DMS79 treated with DMSO at 0.1 percent for 48 hours (cell line): ENCODE measurements at places on chromosomes 2 and 18.

- no peak for DNase-seq
Observed at GRCh38 chr18:67510831-67511230, 5.7 kb downstream of the DSEL start.

- no peak for DNase-seq
Observed at GRCh38 chr2:227079726-227080125, 84.3 kb downstream of the COL4A4 start.

- DNase-seq = no peak
Observed at GRCh38 chr18:50313873-50314460, 26.5 kb upstream of the CXXC1 start.

DNA sequence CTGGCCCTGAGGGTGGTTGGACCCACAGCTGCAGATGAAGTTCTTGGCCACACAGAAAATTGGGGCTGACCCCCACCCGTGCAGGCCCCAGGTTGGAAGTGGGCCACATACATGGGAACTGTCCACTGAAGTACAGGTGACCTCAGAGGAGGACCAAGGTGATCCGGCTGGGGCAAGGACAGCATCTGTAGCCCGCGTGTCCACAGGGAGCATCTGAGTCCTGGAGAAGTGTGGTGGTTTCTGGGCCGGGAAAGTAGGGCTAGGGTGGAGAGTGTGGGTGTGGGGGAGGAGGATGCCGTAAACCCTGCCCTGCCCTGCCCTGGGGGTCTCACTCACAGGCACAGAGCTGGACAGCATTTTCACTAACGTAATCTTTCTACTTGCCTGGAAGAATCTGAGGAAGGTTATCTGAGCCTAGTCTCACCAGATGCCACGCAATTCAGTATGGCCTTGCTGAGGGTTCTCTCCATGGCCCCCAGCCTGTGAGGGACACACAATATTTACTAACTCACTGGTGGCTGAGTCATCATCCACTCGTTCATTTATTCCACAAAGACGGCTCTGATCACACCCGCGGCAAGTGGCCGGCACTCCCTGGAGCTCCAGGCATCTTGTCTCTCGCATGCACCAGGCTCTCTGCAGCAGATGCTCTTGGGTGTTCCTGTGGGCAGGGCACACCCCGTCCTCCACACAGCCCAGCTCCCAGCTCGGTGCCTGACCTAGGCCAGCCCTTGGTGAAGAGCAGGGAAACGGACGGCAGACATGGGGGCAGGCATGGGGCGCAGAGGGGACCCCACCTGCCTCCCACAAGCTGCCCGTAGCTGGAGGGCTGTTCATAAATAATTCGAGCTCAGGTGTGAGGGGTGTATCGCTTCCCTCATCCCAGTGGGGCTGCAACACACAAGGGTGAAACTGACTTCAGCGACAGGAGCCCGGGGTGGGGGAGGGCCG, 51.2 kb downstream of the INHBB start:
- no peak for DNase-seq

DNA sequence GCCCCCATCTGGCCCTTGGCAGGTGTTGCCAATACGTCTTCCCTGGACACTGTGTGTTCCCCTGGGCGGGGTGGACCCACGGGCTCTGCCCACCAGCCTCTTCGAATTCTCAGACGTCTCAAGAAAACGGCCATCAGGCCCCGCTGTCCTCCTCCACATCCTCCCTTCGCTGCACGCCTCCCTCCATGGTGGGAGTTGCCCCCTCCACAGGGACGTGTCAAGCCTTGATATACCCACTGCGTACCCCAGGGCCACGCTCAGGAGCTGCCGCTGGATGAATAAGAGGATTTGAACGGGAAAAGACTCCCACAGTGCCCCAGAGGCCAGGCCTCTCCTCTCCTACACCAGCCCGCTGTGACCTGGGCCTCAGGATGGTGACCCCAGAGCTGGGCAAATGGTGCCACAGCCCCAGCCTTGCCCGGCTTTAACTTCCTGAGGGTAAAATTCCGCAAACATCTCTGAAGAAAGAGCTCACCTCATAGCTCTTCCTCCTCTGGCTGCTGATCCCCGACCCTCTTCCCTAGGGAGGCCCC, 399.3 kb upstream of the MYT1L start:
- no peak for DNase-seq

DNA sequence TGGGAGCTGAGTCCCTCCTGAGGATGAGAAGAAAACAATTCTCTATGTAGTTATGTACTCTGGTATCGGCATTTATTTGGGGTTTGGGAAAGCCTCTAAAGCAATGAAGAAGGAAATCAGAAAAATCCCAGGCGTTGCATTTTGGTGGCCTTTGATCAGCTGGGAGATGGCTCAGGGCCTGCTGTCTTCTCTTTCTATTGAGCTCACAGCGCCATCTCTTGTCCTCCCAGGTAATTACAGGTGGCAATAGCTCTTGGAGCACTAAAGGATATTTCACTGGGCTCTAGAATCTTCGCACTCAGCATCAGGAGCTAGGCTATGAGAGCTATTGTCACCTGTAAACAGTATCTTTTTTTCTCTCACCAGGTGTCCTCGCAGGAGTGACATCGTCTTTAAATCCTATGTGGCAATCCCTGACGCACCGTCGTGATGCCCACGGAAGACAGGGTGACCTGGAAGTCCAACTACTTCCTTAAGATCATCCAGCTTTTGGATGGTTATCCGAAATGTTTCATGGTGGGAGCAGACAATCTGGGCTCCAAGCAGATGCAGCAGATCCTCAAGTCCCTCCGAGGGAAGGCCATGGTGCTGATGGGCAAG, 76.1 kb upstream of the PMAIP1 start:
- DNase-seq = peak; percentile 21

GRCh38 chr2:168165397-168165796, 82.0 kb downstream of the STK39 start:
- DNase-seq = no peak
